Fibroblast of the aortic adventitia (primary cell): ENCODE measurements at places on chromosomes 2 and 18.

GRCh38 chr2:228652366-228652765 is 470.9 kb upstream of the SPHKAP start:
- peak; percentile 50 for DNase-seq

DNA sequence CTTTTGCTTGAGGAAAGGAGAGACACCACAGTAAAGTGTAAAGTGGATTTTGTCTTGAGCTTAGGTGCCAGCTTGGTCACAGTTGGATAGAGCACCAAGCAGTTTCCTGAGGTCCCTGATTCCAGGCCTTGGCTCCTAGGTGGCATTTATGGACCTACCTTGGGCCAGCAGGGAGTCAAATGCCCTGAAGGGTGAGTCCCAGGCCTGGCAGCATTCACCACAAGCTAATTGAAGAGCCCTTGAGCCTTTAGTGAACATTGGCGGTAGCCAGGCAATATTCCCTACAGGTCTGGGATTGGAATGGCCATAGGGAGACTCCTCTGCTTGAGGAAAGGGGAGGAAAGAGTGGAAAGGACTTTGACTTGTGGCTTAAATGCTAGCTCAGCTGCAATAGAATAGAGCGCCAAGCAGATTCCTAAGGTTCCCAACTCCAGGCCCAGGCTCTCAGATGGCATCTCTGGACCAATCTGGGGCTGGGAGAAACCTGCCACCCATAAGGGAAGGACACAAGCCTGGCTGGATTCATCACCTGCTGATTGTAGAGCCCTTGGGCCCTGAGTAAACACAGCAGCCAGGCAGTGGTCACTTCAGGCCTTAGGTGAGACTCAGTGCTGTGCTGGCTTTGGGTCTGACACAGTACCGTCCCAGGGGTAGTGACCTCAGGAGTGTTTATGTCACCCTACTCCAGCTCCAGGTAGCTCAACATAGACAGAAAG is 137.5 kb upstream of the OTOS start:
- DNase-seq = no peak

- DNase-seq = no peak
Observed at GRCh38 chr2:240162032-240162431, 21.6 kb upstream of the OTOS start.

GRCh38 chr2:239401881-239402233 is 1.0 kb upstream of the HDAC4 start:
- no peak for DNase-seq

- peak; percentile 43 for DNase-seq
Observed at GRCh38 chr2:28185891-28186290, 206.8 kb upstream of the FOSL2 start.

DNA sequence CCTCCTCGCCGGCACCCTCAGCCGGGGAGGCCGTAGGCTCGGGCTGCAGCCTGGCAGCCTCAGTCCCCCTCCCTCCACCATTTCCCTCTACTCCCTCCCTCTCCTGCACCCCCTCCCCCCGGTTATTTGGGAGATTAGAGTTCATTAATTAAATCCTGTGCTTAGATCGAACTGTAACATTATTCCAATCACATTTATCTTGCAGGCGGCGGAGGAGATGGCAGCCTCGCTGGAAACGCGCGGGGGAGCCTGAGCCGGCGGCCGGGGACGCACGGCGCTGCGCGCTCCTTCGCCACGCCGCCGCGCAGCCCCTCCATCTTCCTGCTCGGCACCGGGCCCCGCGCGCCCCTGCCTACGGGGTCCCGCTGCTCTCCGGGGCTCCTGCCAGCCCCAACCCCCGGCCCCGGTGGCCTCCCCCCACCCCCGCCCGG is at the start of gene ST8SIA3:
ST8SIA3 (plus strand) TSS at position 287 of the 431 bp plus-strand sequence. CDS start 290 bp downstream, outside the sequence.
- no peak for DNase-seq

- no peak for DNase-seq
Observed at GRCh38 chr2:130987519-130988425, 105.5 kb downstream of the FAM168B start.

DNA sequence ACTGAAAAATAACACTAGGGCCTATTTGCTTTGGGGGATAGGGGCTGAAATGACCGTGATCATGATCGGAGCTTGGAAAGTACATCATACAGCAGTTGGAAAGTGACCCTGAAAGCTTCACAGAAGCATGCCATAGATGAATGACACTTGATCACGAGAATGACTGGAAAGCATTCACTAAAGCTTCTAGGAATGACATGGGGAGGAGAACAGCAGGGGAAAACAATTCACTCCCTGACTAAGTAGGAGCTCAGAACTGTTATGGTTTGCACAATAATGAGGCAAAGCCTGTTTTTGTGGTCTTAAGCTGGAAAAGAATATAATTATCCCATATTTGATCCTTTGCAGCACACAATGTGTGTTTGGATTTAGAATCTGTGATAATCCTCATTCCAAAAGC is 237.5 kb downstream of the NOL4 start:
- DNase-seq = no peak

- DNase-seq = no peak
Observed at GRCh38 chr18:79242246-79242645, 153.5 kb upstream of the NFATC1 start.

DNA sequence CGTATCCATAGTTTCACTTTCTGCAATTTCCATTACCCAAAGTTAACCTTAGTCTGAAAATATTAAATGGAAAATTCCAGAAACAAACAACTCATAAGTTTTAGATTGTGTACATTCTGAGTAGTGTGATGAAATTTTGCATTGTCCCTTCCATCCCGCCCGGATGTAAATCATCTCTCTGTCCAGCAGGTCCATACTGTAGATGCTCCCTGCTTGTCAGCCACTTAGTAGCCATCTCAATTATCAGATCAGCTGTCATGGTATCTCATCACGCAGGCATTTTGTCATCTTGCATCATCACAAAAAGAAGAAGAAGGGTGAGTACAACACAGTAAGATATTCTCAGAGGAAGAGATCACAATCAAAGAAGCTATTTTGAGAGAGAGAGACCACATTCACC is 185.0 kb upstream of the STK17B start:
- no peak for DNase-seq

DNA sequence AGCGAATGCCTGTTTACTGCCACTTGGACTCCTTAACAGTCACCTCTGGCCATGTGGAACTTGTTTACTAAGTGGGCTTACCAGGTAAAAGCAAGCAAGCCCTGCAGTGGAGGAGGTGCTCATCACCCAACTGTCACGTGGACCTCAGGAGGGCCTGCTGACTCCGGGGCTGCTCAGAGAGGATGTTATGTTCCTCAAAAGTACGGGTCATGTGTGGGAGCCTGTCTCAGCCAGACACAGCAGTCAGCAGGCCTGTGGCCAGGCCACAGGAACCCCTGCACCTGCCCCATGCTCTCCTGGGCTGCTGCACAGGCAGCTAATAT is 36.2 kb downstream of the AMER3 start:
- no peak for DNase-seq

DNA sequence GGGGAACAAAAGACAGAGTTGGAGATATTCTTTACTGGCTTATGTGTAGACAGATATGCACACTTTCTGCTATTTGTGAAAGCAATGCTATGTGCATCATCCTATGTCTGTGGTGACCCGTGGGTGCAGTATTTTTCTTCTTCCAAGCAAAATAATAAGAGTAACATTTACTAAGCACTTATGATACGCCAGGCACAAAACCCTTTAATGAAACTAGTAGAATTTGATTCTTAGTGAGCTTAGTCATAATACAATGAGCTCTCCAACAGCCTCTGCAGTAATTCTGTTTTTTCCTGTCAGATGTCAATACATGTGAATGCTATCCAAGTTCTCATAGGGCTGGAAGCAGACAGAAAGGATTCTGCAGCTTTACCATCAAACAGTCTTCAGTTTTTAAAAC is 130.6 kb downstream of the RAD51AP2 start:
- no peak for DNase-seq

DNA sequence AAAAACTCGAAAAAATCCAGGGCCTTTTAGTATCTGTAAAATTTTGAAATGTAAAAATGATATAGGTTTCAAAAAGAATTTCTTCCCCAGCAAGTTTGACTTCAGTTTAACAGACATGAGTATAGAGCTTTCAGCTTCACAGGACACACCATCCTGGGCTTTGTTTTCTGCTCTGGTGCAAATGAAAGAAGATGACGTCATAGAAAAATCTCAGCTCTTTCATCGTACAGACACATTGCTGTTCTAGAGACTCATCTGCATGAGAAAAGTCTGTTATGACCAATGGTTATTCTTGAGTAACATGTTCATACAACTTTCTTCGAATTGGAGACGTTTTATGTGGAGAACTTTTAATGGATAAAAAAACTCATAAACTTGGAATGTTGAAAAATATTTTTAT is 111.7 kb upstream of the DYNAP start:
- DNase-seq = no peak

DNA sequence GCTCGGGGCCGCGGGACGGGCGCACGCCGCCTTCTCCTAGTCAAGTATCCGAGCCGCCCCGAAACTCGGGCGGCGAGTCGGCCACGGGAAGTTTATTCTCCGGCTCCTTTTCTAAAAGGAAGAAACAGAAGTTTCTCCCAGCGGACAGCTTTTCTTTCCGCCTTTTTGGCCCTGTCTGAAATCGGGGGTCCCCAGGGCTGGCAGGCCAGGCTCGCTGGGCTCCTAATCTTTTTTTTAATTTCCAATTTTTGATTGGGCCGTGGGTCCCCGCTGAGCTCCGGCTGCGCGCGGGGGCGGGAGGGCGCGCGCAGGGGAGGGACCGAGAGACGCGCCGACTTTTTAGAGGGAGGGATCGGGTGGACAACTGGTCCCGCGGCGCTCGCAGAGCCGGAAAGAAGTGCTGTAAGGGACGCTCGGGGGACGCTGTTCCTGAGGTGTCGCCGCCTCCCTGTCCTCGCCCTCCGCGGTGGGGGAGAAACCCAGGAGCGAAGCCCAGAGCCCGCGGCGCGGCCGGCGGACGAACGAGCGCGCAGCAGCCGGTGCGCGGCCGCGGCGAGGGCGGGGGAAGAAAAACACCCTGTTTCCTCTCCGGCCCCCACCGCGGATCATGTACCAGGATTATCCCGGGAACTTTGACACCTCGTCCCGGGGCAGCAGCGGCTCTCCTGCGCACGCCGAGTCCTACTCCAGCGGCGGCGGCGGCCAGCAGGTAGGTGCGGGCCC is 617 bp downstream of the FOSL2 start:
- peak; percentile 65 for DNase-seq

DNA sequence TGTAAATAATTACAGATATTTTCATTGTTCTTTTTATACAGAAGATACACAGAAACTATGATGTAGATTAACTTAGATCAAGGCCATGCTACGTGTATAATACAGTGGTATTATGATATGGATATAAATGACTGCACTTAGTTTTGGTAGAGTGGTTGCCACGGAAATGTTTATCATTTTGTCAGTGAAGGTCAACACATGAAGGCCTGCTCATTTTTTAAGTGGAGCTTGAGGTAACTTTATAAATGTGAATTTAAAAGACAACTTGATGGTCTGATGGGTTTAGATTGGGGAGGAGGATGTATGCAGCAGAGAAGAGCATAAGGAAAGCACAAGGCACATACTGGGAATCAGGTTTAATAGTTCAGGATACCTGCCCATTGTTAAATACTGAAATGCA is 14.4 kb upstream of the BBS5 start:
- no peak for DNase-seq

- DNase-seq = no peak
Observed at GRCh38 chr2:77922567-77922966, 400.4 kb upstream of the LRRTM4 start.

- DNase-seq = peak; percentile 26
Observed at GRCh38 chr2:171793691-171794678, 100.1 kb downstream of the SLC25A12 start.

DNA sequence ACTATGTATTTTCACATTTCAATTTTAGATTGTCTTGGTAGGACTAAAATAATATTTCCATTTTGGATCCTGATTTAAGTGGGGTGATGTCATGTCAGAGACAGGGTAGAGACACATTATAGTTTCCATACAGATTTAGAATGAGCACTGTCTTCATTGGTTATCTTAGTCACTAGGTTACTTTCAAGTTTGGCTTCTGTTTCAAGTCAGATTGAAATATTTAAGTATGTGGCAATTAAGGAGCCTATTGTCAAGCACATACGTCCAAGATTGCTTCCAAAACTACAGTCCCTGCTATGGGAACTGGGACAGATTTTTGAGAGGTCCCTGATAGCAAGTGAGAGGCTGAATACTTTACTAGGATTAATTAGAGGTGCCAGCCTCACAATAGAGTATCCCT is 89.2 kb upstream of the FAM117B start:
- no peak for DNase-seq

DNA sequence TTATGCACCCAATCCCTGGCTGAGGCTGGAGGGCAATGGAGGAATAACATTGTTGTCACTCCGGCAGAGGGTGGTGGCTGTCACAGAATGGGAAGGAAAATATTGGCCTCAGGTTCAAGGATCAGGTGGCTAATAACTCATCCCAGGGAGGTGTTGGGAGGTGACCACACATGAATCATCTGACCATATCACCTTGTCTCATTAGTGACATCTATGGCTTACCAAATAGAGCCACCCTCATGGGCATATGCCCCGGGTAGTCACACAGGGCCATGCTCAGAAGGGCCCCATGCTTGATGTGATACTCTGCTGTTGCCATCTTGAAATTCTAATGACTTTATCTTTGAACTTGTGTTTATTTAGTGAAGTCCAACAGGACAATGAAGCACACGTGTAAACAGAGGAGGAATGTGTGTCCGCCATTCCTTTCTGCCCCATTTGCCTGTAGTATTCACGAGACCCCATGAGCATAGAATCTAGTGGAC is 27.5 kb upstream of the HK2 start:
- DNase-seq = no peak

DNA sequence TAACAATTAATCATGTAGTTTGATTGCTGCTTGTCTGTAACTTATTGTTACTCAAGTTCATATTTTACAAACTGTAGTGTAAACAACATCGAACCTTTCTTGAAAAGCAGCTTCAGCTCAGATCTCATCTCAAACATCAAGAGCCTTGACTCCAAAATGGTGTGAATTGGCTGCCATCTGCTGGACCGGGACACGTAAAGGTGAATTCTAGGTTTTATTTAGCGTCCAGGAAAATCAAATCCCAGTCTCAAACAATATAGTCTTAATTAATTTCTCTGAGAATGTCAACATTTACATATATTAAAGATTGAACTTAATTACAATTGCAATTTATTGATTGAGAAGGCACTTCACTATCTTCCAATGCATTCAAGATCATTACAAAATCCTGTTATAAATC is 453.0 kb downstream of the GALR1 start:
- DNase-seq = peak; percentile 19

GRCh38 chr2:105368759-105369408 is 30.0 kb downstream of the FHL2 start:
- no peak for DNase-seq

- peak; percentile 17 for DNase-seq
Observed at GRCh38 chr2:61534926-61535325, 3.2 kb downstream of the XPO1 start.

DNA sequence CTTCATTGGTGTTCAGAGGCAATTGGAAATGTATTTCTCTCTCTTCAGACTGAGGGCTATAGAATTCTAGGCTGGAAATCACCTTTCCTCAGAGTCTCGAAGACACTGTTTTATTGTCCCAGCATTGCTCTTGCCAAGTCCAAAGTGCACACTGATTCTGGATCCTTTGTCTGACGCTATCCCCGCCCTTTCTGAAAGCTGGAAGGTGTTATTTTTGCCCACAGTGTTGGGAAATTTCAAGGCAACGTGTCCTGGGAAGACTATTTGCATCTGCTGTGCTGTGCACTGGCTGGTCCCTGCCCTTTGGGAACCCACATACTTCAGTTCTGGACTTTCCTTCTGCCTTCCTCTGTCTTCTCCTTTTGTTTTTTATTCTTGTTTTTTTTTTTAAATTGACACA is 190.8 kb downstream of the SH3BP4 start:
- DNase-seq = no peak
